Fibroblast of skin of right biceps (primary cell): ENCODE measurements at places on chromosomes 3 and 15.

- no peak for DNase-seq
These were observed 9.7 kb downstream of the WDR5B start for GRCh38 chr3:122406198-122406597.

GRCh38 chr15:52348056-52348745 lies 52.6 kb upstream of the MYO5C start:
- peak; percentile 65 for DNase-seq

DNA sequence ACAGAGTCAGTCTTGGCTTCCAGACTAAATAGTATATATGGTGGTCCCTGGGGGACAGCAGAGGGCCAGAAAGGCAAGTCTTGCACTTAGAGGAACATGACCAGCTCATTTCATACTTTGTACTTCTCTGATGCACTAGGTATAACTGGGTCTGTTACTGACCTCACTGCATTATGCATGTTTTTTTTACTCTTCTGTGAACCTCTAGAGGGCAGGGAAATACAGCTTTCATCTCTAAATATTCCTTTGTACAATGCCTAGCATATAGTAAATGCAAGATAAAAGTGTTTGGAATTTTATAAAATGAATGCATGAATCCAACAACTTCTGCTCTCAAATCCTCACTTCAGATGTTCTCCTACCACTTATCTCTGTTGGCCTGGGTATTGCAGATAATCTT lies 23.4 kb upstream of the ARL14 start:
- DNase-seq = no peak

GRCh38 chr3:188473045-188473444 lies 319.1 kb downstream of the LPP start:
- no peak for DNase-seq

DNA sequence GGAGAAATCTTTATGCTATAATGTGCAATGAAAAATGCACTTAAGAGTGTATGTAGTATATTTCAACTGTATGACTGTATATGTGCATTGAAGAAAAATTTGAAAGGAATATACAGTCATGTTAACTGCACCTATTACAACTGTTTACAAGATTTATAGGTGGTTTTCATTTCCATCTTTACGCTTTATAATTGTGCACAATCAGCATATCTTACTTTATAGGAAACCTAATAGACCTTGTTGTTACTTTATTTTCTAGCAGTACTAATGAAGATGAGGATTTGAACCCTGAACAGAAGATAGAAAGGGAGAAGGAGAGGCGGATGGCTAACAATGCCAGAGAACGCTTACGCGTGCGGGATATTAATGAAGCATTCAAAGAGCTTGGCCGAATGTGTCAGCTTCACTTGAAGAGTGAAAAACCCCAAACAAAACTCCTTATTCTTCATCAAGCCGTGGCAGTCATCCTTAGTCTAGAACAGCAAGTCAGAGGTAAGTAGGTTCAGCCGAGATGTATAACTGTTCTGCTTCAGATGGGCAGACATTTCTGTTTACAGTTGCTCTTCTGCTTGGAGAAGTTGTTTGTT lies 103.4 kb upstream of the CGNL1 start:
- DNase-seq = no peak

DNA sequence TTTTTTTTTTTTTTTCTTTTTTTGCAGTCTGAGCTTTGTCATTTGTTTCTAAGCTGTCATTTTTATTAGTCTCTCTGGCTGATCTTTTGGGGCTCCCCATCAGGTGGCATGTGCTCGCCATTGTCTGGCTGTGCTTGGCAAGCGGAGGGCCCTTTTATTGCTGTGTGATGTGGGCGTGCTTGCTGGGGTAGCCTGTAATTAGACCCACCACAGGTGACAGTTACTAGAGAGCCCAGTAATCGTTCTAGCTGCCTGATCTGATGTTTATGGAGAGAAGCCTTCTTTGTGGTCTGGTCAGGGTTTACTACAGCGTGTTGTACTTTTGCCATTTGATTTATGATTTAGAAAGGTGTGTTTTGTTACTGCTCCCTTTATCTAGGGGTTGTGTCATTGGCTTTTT lies 179.9 kb downstream of the MCTP2 start:
- no peak for DNase-seq

DNA sequence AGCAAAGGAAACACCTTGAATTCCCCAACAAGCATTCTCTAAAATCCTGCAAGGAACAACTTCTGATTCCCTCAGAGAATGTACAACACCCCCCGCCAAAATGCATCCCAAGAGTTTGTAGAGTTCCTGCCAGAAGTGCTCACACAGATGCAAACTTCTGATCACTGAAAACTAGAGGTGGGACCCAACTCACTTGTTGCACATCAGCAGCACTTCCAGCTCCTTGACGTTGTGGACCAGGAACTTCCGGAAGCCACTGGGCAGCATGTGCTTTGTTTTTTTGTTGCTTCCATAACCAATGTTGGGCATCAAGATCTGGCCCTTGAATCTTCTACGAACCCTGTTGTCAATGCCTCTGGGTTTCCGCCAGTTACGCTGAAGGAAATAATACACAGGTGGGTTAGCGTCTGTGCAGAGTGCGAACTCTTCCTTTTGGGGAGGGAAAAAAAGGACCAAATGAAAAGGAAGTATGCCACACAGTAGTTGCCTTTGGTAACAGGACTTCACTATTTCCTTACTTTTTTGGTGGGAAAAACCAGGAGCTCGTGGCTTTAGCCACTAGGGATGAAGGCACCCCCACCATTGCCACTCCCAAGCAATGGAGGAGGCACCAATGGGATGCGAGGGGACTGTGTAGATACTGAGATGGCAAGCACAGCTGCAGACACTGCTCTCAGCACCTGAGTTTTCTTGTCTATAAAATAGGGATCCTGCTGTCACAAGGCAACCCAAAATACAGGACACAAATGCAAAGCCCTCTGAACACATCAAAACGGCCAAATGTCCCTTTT lies 2.0 kb downstream of the RPL32 start:
- no peak for DNase-seq

DNA sequence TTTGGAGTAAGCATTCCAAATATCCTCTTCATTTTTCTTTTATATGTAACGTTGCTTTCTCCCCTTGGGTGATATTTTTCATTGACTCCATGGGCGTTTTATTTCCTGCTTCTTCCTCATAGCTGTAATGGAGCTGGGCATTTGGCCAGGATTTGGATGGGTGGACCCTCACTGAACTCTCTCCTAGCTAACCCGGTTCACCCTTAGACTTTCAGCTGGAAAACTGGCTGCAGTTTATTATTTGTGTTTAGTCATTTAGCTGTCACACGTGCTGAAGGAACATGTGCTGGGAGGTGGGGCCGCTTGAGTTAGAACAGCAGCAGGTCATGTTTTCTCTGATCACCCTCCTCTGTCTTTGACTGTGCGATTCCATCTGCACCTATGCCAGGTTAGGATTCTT lies 407.6 kb downstream of the ZIC1 start:
- peak; percentile 45 for DNase-seq

DNA sequence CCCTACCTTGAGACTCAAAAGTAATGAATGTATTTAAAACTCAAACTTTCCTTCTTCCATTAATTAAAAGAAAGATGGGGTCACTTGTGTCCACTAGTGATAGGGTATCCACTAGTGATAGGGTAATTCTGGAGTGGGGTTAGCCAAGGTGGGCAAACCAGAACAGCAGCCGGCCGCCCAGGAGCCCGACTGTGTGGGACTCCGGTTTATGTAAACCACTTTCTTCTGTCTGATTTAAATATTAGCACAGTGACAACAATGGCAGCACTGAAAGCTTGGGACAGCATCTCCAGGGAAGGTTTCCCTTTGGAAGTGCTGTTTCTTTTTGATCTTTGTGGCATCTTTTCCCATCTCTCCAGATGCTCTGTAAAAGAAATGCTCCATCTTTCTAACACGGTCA lies 722 bp downstream of the MYZAP start:
- DNase-seq = no peak

- DNase-seq = no peak
These were observed 119.1 kb downstream of the GMPS start for GRCh38 chr3:155989536-155989935.

- DNase-seq = peak; percentile 63
These were observed 16.5 kb downstream of the SEMA3G start for GRCh38 chr3:52428151-52429005.

GRCh38 chr3:122774564-122774963 lies 19.1 kb downstream of the HSPBAP1 start:
- DNase-seq = peak; percentile 21
